ENCODE measurements at places on chromosomes 13 and 19.

DNA sequence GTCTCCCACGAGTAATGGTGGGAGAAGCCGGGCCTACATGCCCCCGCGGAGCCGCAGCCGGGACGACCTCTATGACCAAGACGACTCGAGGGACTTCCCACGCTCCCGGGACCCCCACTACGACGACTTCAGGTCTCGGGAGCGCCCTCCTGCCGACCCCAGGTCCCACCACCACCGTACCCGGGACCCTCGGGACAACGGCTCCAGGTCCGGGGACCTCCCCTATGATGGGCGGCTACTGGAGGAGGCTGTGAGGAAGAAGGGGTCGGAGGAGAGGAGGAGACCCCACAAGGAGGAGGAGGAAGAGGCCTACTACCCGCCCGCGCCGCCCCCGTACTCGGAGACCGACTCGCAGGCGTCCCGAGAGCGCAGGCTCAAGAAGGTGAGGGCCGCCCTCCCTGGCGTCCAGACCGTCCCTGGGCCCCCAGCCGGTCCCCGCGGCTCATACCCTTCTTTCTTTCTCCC lies 1.4 kb upstream of the USF2 start:
- no peak for DNase-seq

GRCh38 chr13:94710881-94711560 lies 1.3 kb downstream of the SOX21 start:
- no peak for DNase-seq

DNA sequence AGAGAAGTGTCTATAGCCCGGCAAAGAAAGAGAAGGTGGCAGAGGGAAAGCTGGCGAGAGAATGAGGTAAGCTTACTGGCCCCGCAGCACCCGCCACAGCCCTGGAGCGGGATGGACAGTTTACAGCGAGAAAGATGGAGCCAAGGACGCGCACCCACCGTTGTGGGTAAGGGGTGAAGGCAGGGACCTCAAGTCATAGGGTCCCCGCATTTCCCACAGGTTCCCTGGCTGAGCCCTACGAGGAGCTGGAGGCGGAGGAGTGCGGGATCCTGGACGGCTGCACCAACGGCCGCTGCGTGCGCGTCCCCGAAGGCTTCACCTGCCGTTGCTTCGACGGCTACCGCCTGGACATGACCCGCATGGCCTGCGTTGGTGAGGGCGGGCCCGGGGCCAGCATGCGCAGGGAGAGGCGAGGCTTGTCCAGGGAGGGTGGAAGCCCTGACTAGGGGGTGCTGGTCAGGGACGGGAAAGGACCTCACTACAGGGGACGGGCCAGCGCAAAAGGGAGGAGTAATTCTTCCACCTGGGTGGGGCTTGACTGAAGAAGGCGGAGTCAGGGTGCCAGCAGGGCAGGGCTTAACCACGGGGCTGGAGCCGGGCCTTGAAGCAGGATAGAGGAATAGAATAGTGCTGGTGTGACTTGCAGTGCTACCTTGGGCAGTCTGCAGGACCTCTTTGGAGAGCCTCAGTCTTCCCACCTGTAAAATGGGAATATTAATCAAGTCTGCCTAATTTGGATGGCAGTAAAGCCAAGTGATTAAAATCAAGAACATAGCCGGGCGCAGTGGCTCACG lies 26.5 kb downstream of the LTBP4 start:
- DNase-seq = no peak

- no peak for DNase-seq
These were observed 1200.7 kb downstream of the SLITRK1 start for GRCh38 chr13:82681535-82681934.

DNA sequence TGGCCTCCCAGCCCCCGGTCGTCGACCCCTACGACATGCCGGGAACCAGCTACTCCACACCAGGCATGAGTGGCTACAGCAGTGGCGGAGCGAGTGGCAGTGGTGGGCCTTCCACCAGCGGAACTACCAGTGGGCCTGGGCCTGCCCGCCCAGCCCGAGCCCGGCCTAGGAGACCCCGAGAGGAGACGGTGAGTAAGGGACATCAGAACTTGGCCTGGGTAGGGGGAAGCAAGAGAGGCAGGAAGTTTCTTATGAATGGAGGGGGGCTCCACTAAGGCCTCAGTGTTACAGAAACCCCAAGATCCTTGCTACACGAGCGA lies 2.9 kb downstream of the FOSB start:
- DNase-seq = no peak

DNA sequence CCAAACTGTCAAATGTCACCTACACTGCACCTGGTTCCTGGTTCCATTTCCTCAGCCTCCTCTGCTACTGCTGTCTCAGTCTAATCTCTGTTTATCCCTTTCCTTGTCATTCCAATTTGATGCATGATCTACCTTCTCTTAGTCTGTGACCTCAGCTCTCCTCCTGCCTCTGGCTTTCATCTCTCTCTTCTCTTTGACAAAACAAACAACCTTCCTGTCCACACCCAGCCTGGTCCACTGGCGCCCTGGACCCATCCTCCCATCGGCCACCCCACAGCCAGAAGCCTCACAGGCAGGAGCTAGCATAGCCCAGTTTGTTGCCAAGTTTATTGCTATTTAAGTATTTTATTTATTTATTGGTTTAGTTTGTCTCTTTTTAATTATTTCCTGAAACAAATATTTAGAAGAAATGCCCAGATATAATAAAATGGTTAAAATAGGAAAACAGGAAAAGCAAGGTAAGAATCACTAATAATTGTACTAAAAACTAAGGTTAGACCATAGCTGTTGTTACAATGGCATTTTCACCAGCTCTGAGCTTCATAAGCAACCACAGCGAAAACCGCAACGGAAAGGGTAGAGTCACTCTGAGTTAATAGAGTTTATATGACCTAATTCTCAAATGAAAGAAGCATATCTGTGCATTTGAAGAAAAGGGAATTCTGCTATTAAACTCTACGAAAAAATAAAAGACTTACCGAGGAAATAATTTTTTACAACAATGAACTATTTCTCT lies 68.6 kb downstream of the EFNB2 start:
- no peak for DNase-seq

GRCh38 chr13:31435536-31435935 lies 235.8 kb downstream of the B3GLCT start:
- DNase-seq = no peak

- DNase-seq = no peak
These were observed 6.3 kb downstream of the PLEKHF1 start for GRCh38 chr19:29671393-29672160.

DNA sequence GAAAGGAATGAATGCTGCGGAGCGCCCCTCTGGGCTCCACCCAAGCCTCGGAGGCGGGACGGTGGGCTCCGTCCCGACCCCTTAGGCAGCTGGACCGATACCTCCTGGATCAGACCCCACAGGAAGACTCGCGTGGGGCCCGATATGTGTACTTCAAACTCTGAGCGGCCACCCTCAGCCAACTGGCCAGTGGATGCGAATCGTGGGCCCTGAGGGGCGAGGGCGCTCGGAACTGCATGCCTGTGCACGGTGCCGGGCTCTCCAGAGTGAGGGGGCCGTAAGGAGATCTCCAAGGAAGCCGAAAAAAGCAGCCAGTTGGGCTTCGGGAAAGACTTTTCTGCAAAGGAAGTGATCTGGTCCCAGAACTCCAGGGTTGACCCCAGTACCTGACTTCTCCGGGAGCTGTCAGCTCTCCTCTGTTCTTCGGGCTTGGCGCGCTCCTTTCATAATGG lies 8.6 kb downstream of the PDX1 start:
- DNase-seq = no peak
